Ascending aorta (tissue), 2 donors: ENCODE measurements at places on chromosomes 3 and 15.

DNA sequence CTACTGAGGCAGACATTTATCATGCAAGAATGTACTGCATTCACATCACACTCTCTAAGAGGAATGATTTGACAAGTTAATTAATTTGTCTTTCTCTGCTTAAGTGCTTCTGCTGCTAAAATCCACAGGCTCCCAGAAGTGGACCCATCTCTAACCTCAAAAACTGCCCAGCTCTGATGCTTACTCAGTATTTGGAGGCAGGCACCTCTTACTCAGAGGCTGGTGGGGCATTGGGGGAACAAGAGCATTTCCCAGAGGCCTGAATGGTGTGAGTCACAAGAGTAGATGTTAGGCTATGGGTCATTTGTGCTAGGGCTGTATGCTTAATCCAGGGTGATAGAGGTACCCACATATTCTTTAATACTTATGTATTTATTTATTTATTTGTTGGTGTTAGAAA lies 34.4 kb upstream of the HCN4 start:
- DNase-seq: no peak

DNA sequence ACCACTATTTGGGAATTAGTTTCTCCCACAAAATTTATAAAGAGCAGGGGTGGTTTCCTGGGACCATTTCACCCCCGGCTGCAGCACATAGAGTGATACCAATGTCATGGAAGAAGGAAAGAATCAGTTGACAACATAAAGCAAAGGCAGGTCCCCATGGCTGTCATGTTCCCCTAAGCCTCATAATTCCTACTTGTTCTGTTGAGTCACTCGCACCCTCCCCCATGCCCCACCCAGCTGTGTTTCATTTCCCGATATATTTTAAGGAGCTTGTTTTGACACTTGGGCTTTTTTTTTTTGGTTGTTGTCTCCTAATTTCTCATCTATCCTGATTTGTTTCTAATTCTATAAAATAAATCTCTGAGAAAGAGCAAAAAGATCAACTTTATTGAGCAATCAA lies 24.9 kb downstream of the ERC2 start:
- no peak for DNase-seq

GRCh38 chr15:78944669-78945407 lies at the start of gene CTSH:
TSS of gene CTSH (minus strand) at chr15:78945046. CDS start at chr15:78944981, 65 bp downstream.
- DNase-seq: peak; percentile 77

DNA sequence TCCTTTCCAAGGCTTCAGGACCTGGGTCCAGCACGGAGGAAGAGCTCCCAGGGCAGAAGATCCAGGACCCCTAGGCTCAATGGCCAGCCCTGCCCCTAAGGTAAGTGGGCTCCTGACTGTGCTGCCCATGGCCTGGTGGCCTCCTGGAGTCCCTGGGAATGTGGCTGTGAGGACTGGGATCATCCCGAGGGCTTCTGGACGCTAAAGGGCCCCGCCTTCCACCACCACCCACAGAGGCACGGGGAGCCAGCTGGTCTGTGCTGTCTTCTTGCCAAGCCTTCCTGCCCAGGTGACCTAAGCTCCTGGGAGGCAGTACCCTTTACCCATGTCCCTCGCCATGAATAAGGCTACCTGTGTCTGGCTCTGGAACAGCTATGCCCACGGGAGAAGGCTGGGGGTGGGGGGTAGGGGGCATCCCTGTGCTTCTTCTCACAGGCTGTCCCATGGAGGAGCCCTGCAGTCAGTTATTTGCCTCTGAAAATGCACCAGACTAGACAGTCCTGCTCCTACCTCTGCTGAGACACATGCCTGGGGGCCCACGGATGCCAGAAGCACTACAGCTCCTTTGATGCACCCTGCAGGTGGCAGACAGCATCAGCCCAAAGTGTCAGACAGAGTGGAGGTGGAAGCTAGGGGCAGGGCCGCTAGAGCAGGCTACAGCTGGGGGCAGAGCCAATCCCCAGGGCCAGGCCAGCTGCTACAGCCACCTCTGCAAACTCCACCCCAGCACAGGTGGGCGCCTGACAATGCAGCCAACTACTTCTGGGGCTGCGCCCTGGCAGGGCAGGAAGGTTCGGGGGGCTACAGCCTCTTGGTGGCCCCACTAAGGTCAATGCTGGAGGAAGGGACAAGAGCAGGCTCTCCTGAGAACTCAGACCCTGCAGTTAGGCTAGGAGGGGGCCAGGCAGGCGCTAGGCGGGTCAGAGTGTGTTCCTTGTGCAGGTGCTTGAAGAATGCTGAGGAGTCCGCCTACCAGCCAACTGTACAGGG lies 90.9 kb downstream of the SEC22A start:
- DNase-seq: no peak

- no peak for DNase-seq
Measured at GRCh38 chr3:122748347-122748746, 45.3 kb downstream of the HSPBAP1 start.

- DNase-seq: no peak
Measured at GRCh38 chr3:45599424-45599886, 4.9 kb downstream of the LIMD1 start.

- DNase-seq: no peak
Measured at GRCh38 chr3:127779747-127780146, 42.6 kb downstream of the MGLL start.

- no peak for DNase-seq
Measured at GRCh38 chr3:143578810-143579435, 269.3 kb downstream of the SLC9A9 start.

GRCh38 chr3:53773021-53773436 lies 73.2 kb downstream of the CHDH start:
- no peak for DNase-seq

- no peak for DNase-seq
Measured at GRCh38 chr3:70914862-70915261, 602.4 kb upstream of the MDFIC2 start.

DNA sequence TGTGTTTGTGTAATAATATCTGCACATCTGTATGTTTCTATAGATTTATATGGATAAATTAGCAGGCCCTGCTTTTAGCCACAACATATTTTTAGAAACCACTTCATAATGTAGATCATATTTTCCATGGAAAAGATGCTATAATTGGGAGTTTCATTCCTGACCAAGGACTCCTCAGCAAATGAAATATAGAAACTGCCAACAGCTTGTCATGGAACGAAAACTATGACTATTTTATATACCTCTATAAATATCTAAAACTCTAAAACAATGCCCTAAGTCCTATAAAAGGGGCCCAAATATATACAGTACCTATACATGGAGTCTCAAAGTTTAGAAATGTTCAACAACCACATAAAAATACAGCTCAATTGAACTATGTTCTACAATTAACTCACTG lies 27.9 kb downstream of the EID1 start:
- no peak for DNase-seq

DNA sequence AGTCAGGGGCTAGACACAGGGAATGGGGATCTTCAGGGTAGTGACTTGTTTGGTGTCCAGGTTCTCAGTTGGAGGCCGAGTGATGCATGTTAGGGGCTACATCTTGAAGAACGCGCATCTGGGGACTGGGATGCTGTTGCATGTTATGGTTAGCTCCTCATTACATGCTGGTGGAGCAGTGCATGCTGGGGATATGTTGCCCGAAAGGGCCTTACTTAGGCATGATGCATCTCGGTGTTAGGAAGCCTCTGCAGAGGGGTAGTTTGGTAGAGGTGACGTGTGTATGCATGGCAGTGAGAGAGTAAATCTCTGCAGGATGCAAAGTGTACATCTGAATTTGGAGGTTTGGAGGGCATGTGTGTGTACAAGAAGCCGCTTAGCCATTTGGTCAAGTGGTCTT lies 2.4 kb downstream of the EIF4G1 start:
- no peak for DNase-seq

DNA sequence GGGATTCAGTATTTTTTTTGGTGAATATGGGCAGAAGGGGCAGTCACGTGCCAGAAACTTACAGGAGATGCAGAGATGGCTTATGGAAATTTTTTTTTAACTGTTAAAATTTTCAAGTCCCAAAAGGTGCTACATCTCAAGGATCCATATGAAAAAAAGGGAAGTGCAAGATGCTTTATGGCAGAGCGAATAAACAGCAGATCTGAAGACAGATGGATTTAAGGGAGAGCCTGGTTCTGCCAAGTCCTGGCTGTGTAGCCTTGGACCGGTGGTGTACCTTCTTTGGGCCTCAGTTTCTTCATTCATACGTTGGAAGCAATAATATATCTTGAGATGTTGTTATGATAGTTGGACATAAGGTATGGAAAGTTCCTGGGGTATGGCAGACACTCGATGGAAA lies 91.5 kb upstream of the ARRDC4 start:
- no peak for DNase-seq

DNA sequence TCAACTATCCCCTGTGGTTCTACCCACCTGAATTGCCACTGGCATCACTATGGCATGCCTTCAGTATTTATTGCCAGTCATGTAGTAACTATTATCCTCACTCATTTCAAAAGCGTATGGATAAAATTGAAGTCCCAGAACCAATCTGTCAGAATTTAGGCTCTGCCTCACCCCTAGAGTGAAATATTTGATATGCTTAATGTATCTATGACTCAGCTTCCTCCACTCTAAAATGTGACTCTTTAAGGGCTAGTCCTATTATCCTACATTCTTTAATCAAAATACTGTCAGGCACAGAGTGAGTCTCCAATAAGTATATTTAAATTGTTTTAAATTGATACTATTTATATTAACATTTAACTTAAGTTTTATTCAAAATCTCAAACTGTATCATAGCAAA lies 27.6 kb downstream of the ARPP21 start:
- no peak for DNase-seq
